ENCODE measurements at places on chromosomes 16 and 17.
A peak's percentile ranks its signal among the peaks of the same experiment; 100 is the strongest.

DNA sequence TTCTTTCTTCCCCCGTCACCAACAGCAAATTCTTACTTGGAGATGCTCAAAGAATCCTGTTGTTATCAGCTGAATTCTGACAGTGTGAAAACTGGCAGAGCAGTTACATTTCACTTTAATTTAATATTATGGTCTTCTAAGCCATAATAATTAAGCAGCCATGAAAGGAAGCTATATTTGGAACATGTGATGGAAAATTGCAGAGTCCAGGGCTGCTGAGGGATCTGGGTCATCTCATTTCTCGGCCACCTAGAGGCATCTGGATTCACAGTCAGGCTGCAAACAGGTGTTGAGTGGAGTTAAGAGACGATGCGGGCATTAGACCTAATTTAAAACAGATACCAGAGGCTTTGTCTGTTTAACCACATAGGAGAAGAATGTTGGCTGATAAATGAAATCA lies 38.4 kb downstream of the CHD9NB start:
- no peak for DNase-seq

- DNase-seq: no peak
Observed at GRCh38 chr17:39261286-39261685, 35.5 kb upstream of the STAC2 start.

GRCh38 chr17:27544350-27545131 lies 86.4 kb upstream of the LGALS9 start:
- DNase-seq: no peak

- no peak for DNase-seq
Observed at GRCh38 chr16:88453611-88454522, 787 bp downstream of the ZFPM1 start.

DNA sequence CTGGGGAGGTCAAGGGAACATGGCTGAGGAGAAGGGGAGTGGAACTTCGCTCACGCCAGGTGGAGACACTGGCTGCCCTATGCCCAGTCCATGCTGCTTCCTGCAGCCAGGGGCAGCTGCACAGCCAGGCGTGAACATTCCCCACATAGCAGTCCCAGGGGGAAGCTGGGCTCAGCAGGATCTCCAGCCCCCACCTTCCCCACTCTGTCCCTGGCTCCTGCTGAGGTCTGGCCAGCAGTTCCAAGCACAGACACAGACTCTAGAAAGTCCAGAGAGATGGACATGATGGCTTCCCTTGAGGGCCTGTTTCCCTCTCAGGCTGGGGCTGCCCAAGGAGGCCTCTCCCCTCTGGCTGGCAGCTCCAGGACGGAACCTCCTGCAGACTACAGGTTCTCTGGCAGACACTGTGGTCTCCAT lies 9.3 kb downstream of the JUP start:
- DNase-seq: no peak

GRCh38 chr17:49873466-49873865 lies 25.6 kb upstream of the TAC4 start:
- DNase-seq: no peak

DNA sequence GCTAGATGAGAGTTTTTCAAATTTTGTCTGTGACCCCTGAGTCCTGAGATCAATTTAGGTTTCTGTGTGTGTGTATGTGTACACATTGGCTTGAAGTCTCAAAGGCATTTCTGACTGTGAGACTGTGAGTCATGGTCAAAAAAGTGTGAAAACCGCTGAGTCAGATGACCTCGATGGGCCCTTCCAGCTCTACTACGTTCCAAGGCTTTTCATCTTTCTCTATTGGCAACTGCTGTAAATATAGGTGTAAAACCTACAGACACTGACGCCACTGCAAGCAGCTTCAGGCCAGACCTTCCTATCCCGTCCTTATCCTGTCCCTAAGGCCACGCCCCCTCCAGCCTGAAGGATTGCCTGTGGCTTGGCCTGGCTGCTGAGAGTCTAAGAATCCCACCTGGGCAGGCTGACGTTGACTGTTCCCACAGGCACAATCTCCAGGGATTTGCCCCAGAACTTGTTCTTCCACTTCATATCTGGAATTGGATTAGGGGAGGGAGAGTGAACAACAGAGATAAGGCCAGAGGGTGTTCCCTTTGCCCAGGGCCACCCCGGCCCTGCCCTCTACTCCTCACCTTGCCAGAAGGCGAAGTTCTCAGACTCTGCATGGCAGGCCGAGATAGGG lies 11.3 kb downstream of the OSBPL7 start:
- DNase-seq: no peak

GRCh38 chr16:2429771-2430663 lies 770 bp downstream of the CCNF start:
- DNase-seq: no peak

DNA sequence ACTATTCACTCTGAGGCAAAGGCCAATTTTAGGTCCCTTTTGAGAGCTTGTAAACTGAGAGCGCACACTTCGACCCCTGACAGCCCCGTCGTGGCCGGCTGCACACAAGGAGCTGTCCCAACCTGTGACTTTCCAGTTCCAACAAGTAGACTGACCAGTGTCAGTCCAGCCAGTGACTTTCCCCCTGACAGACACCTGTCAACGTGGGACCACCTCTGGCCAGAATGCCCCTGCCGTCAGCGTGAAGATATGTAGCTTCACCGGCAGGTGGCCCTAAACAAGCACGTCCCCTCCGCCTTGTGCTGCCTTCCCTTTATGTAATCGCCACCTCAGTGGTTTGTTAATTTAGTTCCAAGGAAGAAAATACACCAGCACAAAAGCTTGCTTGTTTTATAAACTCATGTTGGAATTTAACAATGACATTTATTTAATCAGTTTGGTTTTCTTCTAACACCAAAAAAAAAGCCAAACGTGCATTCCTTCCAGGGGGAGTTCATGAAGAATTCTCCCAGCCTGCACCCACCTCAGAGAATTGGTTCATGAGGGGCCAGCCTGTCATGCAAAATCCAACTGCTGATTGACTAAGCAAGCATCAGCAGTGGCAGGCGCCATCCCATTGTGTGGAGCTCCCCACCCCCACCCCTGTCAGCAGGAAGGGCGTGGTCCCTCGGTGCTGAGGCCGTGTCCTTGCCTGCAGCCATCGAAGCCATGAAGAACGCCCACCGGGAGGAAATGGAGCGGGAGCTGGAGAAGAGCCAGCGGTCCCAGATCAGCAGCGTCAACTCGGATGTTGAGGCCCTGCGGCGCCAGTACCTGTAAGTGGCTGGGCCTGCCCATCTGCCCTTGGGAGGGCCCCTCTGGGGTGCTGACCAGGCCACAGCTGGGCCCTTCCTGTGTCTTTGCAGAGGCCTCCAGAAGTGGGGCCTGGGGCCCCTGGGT lies 33.9 kb downstream of the PLD6 start:
- DNase-seq: no peak

GRCh38 chr17:32445074-32445415 lies 735 bp downstream of the PSMD11 start:
- no peak for DNase-seq

DNA sequence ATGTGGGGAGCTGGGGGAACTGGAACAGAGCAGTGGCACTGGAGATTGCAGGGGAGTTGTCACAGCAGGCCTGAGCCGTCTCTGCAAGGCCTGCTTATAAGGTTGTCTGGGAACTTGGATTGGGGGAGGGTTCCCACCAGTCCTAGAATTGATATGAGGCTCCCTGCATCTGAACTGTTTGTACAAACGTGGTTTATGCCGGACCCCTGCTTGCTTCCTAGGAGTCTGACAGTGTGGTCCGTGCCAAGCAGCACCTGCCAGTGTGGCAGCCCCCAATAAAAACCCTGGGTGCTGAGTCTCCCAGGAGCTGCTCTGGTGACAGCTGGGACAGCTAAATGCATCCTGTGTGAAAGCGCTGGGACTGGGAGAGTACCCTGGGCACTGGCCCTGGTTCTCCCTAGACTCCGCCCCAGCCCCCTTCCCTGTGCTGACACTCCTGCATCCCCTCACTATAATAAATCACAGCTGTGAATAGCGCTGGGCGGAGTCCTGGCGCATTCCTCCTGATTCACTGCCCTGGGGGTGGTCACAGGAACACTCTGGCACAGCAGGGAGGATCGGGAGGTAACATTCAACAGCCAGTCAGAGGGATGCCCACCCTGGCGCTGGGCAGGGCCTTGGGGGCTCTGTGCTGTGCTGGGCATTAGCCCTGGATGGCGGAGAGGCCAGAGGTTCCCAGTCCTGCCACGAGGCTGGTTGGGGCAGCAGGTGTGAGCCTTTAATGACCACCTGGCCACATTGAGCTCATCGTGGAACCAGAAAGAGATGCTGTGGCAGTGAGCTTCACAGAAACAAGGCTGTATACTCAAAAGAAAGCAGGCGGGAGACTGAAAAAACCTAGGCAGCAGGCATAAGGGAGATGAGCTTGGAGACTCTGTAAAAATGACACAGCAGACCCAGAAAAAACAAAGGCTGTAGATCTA lies 45.6 kb downstream of the RMI2 start:
- no peak for DNase-seq

DNA sequence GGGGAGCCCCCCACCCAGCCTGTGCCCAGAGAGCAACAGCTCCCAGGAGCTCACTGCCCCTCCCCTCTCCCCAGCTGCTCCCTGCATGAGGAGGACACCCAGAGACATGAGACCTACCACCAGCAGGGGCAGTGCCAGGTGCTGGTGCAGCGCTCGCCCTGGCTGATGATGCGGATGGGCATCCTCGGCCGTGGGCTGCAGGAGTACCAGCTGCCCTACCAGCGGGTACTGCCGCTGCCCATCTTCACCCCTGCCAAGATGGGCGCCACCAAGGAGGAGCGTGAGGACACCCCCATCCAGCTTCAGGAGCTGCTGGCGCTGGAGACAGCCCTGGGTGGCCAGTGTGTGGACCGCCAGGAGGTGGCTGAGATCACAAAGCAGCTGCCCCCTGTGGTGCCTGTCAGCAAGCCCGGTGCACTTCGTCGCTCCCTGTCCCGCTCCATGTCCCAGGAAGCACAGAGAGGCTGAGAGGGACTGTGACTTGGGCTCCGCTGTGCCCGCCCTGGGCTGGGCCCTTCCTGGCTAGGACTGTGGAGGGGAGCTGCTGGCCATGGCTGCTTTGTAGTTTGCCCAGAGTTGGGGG lies 584 bp downstream of the TCAP start:
- DNase-seq: no peak

GRCh38 chr17:67449065-67449464 lies 72.0 kb downstream of the PITPNC1 start:
- DNase-seq: no peak

- DNase-seq: peak; percentile 22
Observed at GRCh38 chr17:10729334-10730193, at the start of gene TMEM220. TMEM220 (minus strand) TSS chr17:10730023; CDS start chr17:10729851, 172 bp downstream.

DNA sequence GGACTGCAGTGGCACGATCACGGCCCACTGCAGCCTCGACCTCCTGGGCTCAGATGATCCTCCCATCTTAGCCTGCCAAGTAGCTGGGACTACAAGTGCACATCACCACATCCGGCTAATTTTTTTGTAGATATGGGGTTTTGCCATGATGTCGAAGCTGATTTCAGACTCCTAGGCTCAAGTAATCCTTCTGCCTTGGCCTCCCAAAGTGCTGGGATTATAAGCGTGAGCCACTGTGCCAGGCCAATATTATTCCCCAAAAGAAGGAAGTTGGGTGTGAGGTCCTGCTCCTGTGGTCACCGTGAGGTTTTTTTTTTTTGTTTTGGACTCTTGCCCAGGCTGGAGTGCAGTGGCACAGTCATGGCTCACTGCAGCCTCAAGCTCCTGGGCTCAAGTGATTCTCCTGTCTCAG lies 1.5 kb downstream of the AMZ2 start:
- no peak for DNase-seq

- no peak for DNase-seq
Observed at GRCh38 chr17:50834429-50835300, 721 bp upstream of the WFIKKN2 start.

- DNase-seq: no peak
Observed at GRCh38 chr17:8151641-8152111, 528 bp downstream of the PER1 start.

DNA sequence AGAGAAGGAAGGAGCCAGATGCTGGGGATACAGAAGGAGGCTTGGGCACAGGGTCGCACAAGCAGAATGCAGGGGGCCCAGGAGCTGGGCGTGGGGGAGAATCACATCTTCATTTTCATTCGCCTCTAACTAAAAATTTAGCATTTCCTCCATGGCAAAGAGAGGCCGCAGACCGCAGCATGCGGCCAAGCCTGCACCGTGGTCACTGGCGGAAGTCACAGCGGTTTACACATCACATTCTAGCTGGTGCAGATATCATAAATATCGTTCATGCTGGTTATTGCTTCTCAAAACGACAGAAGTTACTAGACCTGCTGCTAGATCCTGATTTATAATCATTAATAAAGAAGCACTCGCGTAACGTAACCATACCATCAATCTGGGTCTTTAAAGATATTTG lies 162.0 kb downstream of the NTN1 start:
- no peak for DNase-seq

- no peak for DNase-seq
Observed at GRCh38 chr17:7380321-7380720, 568 bp upstream of the TNK1 start.

GRCh38 chr16:927406-927805 lies 43.4 kb downstream of the LMF1 start:
- DNase-seq: no peak
